GM12891 (cell line): ENCODE measurements at places on chromosomes 3 and 15.

DNA sequence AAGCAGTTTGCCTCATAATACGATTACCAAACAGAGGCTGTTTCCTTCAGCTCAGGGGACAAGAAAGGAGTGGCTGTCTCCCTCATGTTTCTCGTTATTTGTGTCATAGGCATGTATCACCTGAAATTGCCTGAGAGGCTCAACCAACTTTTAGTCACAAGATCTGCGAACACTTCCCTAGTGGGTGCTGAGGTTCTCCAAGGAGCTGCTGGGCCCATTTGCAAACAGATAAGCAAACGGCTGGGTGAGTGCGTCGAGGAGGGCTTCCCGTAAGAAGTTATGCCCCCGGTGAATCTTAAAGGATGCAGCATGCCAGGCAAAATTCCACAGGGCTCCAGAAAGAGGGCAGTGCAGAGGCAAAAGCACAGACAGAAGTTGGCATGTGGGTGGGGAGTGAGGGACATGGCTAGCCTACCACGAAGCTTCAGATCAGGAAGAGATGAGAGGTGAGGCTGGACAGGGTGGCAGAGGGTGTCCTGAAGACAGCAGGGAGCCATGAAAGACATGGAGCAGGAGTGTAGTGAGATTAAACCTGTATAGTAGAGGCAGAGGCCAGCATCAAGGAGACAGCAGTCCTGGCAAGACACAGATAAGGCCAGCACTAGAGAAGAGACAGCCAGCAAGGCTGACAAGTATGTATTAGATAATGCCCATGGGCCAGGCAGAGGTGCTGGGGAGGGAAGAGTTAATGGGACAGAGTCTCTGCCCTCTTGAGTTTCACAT is 4.0 kb upstream of the GP9 start:
- no peak for DNase-seq

DNA sequence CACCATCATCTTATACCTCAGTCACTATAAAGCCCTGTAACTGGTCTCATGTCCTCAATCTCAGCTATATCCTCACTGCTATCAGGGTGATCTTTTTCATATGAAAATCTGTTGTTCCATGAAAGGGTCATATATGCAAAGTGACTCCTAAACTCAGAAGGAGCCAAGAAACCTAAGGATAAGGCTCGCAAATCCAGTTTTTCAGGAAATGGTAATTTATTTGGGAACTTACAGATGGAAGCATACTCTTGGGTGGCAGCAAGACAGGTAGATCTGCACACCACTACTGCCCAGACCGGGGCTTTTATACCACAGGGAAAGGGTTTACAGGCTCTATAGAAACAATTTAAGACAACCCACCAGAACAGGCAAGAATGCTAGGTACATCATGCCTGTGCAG is 272.3 kb downstream of the UBE2E2 start:
- no peak for DNase-seq

DNA sequence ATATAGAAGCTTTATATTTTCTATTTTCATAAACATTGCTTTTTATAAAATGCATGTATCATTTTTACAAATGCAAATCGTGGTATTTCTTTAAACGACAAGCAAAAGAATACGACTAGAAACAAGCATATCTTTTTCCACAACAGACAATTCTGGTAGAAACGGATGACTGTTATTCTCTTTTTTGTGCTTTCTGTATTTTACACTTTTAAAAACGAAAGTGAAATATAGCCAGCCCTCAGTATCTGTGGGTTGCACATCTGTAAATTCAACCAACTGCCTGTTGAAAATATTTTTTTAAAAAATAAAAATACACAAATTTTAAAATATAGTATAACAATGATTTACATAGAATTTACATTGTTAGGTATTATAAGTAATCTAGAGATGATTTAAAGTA is 61.3 kb downstream of the PRTG start:
- DNase-seq: no peak

DNA sequence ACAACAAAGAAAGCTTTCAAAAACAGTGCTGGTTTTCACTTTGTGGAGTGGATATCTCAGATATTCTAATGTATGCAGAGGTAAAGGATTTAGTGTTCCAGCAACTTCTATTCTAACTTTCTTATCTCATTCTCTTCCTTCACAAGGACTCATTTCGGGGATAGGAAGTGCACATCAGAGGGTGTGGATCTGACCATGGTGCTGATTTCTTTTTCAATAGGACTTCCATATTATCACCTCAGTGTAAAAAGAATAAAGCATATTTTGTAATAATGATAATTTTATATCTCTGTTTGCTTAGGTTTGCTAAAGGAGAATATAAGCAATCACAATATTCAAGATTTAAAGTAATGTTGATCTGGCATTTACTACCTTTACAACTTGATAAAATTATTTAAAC is 12.5 kb upstream of the CADM2 start:
- DNase-seq: no peak

GRCh38 chr3:155572085-155572484 is 172.8 kb downstream of the PLCH1 start:
- no peak for DNase-seq

DNA sequence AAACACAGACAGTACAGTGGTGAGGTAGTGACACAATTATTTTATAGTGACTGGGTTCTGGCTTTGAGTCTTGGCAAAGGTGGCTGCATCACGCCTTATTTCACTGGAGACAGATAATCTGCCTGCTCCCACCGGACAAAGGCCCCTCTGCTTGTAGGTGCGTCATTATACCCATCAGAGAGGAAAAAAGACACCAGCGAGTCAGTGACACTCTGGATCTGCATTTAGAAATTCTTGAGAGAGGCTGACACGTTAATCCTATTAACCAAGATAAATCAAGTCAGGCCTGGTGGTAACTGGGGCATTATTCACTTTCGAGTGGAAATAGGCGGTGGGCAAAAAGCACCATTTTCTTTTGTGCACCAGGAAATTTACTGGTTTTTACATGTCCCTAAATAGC is 76.2 kb downstream of the NR2F2 start:
- no peak for DNase-seq

DNA sequence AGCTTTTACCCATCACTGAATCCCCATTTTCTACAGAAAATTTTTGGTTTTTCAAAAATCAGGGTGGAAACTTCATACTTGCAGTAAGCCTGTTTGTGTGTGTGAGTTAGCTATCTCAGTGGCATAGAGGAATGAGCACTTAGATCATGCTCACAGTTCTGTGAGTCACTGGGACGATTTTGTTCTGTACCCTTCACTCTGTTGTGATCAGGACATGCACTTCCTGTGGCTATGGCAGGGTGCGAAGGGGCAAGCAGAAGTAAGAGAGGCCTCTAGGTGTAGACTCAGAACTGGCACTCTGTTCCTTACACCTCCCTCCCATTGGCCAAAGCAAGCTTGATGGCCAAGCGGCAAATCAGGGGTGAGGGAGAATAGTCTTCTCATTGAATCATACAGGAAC is 11.6 kb downstream of the NIPA2 start:
- DNase-seq: no peak

- no peak for DNase-seq
Observed at GRCh38 chr3:122000936-122001605, 21.0 kb downstream of the ILDR1 start.

- no peak for DNase-seq
Observed at GRCh38 chr3:98968824-98969223, 67.3 kb upstream of the DCBLD2 start.

DNA sequence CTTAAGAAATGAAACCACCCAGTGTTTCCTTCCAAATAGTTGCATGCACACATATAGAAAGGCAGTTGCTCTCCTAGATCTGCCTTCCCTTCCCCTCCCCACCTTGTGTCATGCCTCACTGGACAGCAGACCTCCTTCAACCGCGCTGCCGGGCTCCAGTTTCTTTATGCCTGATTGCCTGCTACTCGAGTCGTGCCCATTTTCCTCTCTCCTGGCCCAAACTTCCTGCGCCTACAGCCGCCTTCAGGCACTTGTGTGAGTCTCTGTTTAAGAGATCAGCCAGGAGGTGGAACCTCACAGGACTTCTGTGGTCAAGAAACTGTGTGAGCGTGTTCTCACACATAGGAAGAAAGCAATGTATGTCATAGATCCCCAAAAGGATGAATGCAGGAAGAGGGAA is 8.8 kb upstream of the FAM107A start:
- DNase-seq: no peak

DNA sequence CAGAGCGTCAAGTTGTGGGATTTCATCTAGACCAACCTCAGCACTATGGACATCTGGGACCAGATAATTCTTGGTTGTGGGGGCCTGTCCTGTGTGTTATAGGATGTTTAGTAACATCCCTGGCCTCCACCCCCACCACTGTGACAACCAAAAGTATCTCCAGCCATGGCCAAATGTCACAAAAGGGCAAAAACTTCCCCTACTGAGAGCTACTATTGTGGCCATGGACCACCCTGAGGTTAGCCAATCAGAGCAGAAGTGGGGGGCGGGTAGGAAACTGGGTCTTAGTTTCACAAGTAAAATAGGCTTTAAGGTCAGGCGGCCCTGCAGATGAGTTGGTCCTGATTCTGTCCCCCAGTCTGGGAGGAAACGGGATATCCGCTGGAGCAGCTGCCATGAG is 25.4 kb downstream of the KIF7 start:
- no peak for DNase-seq

- no peak for DNase-seq
Observed at GRCh38 chr3:184600685-184601377, 39.2 kb downstream of the EPHB3 start.

GRCh38 chr15:47337836-47338235 is 379.5 kb upstream of the SEMA6D start:
- no peak for DNase-seq

- no peak for DNase-seq
Observed at GRCh38 chr3:107959550-107960154, 131.2 kb downstream of the CD47 start.

DNA sequence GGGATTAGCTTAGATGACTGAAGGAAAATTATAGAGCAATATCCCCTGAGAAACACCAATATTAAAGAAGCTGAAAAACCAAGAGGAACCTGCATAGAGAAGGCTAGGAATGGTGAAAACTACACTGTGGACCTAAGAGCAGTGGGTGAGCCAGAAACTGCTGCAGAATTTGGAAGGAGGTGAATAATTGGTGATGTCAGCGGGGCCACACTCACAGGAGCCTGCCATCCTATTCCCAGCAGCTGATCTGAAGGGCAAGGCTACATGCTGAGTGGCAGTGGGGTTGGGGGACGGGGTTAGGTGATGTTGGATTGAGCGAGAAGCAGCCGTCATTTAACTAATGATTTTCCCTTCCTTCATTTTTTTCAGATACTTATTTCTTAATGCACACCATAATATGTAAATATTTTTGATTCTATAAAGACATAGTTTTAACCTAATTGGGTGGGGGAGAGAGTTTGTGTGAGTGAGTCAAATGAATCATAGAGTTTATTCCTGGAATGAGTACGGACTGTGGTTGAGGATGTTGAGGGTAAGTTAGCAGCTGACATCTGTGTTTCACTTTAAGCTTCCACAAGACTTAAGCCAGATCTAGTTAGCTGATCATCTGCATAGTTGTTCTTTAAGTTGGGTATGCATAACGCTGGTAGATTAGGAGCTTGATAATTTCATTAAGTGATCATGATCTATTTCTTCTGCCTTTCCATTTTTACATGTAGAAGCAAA is 222.8 kb downstream of the PTPRG start:
- no peak for DNase-seq

DNA sequence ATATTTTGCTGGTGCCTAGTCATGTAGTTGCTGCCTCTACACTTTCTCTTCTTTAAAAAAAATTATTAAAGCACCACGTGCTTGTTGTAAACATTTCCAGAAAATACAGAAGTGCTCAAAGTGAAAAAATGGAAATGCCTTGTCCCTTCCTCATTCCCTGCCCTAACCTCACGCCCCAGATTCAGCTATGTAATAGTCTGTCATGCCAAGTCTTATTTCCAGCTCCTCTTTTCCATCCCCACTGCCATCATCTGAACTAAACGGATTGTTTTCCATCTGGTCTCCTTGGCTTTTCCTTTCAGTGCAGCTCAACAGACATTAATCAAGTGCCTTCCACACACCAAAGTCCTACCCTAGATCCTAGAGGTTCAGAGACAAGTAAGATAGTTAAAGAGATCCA is 15.5 kb downstream of the ZNF774 start:
- DNase-seq: no peak

GRCh38 chr3:78689378-78689777 is 1078.4 kb downstream of the ROBO1 start:
- DNase-seq: no peak

DNA sequence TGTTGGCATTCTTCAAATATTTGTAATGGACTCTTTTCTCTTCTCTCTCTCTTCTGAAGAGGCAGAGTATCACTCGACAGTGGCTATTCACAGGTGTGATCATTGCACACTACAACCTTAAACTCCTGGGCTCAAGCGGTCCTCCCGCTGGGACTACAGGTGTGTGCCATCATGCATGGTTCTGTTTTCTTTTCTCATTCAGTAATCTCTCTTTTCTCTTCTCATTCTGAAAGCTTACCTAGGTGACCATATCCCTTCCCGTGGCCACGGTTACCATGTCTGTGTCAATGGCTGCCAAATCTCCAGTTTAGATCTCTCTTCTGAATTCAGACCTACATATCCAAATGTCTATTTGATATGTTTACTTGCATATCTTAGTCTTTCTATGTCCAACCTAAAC is 96.3 kb downstream of the SOX2 start:
- no peak for DNase-seq

GRCh38 chr3:134081211-134081610 is 51.5 kb upstream of the SLCO2A1 start:
- DNase-seq: no peak

- DNase-seq: no peak
Observed at GRCh38 chr15:27479296-27480140, 508.5 kb downstream of the GABRG3 start.

DNA sequence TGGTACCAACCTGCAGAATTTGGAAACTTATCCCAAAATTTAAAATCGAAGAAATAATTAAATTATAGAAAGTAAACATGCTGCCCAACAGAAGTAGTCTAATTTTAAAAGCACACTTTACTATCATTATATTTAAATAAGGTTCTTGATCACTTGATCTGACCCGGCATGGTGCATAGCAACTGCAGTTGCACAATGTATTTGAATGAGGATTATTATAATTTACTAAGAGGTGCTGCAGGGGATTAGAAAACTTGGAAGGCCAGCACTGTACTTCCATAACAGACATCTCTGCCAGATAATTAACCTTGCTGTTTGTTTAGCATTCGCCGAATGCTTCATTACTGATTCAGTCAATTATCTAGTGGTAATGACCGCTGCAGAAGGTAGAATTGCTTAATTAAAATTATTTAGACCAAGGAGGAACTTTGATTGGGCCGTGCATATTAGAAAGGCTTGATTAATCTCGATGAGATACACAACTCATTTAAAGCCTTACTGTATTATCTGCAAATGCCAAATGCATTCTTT is 971.6 kb downstream of the ZPLD1 start:
- DNase-seq: no peak

- no peak for DNase-seq
Observed at GRCh38 chr15:36877294-36877693, 223.1 kb downstream of the MEIS2 start.

- DNase-seq: no peak
Observed at GRCh38 chr15:25378501-25378901, 60.3 kb downstream of the UBE3A start.

- no peak for DNase-seq
Observed at GRCh38 chr3:165217739-165218138, 21.6 kb upstream of the SLITRK3 start.

GRCh38 chr3:64645243-64645642 is 42.6 kb downstream of the ADAMTS9 start:
- no peak for DNase-seq
